ENCODE measurements at places on chromosomes 12 and 14.
A peak's percentile ranks its signal among the peaks of the same experiment; 100 is the strongest.

GRCh38 chr12:122845041-122845864 lies 10.0 kb downstream of the HIP1R start:
- no peak for DNase-seq

DNA sequence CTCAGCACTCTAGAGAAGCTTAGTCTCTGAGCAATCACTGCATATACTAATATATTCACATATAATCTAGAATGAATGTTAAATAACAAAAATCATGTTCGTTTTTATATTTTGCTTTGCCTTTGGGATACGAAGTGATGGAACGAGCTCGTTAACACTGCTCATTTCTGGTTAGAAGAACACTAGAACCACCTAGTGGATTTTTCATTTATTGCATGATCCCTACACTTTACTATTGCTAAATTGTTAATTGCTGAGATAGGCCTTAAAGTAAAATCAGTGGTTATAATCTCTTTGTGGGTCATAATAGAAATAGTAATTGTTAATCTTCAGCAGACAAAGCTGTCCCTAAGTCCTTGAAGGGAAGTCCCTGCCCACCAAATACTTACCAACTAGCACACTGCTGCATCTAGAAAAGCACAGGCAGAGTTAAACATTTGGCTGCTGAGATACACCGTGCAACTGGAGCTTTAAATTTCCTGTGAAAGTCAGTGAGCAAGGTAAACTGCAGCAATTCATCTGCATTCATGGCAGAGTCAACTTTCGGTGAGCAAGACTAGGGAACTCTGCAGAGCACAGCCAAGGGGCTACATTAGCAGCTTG lies 353.7 kb downstream of the APAF1 start:
- DNase-seq, result no peak

GRCh38 chr14:33938131-33938949 lies 12.5 kb downstream of the EGLN3 start:
- DNase-seq, result peak; percentile 87

GRCh38 chr12:91852634-91853033 lies 293.0 kb downstream of the BTG1 start:
- DNase-seq, result no peak

GRCh38 chr14:100078997-100079725 lies 13.9 kb downstream of the EVL start:
- DNase-seq, result no peak

- DNase-seq, result peak; percentile 59
Measured at GRCh38 chr12:40010899-40011774, 94.7 kb downstream of the SLC2A13 start.

DNA sequence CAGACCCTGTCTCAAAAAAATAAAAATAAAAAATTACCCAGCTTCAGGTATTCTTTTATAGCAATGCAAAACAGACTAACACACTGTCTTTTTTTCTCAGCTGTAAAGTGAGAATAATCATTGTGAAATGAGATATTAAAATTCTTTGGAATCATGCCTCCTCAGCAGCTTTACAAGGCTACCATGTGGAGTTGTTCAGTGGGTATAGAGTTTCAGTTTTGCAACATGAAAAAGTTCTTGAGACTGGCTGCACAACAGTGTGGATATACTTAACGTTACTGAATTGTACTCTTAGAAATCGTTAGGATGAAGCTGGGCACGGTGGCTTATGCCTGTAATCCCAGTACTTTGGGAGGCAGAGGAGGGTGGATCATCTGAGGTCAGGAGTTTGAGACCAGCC lies 15.7 kb upstream of the MAPKAPK5 start:
- DNase-seq, result no peak

DNA sequence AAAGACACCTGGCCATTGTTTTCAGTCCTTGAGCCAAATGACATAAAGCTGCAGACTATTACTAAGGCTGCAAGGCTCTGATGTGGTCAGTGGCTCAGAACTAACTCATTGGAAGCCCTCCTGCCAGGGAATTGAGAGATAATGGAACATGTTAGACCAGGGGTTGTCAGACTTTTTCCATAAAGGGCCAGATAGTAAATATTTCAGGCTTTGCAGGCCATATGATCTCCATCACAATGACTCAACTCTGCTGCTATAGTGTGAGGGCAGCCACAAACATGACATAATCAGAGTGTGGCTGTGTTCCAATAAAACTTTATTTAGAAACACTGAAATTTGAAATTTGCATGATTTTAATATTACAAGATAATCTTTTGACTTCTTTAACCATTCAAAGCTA lies 140.3 kb downstream of the TMEM30B start:
- no peak for DNase-seq

- no peak for DNase-seq
Measured at GRCh38 chr12:120039711-120040110, 50.7 kb downstream of the BICDL1 start.

All from hematopoietic multipotent progenitor cell treated with erythropoietin and hydrocortisone succinate and interleukin-3 and kit ligand, for 17 days (in vitro differentiated cells).